ENCODE measurements at places on chromosomes 5 and 9. TPM values are rescaled to one million over a fixed set of nuclear protein-coding genes. Genes with fewer than 3 reads are reported as not detected.

Gene HSPA5
- 1,101 TPM for polyA plus RNA-seq

Gene ZNF483
- 0.22 TPM for polyA plus RNA-seq

Gene BNC2
- 0.69 TPM for polyA plus RNA-seq

Gene SLC34A1
- polyA plus RNA-seq, result not detected

Gene RGS7BP
- polyA plus RNA-seq, result 0.04 TPM

Gene ZNF462
- polyA plus RNA-seq, result 5.3 TPM

Gene GDF9
- polyA plus RNA-seq, result 0.27 TPM

Gene ACO1
- polyA plus RNA-seq, result 36.3 TPM

Gene PCDHA10
- polyA plus RNA-seq, result under 0.01 TPM

Gene HDAC3
- polyA plus RNA-seq, result 33.3 TPM

Gene IL33
- 12.4 TPM for polyA plus RNA-seq

Gene DMRTA1
- polyA plus RNA-seq, result 0.06 TPM

Gene KIF24
- 0.64 TPM for polyA plus RNA-seq

Gene MOB3B
- 0.95 TPM for polyA plus RNA-seq

Gene KCNV2
- not detected for polyA plus RNA-seq

Gene PHF24
- 0.06 TPM for polyA plus RNA-seq

Gene NPR3
- polyA plus RNA-seq, result 9.8 TPM

Gene SPINK1
- 29.0 TPM for polyA plus RNA-seq

Gene SHISAL2B
- polyA plus RNA-seq, result not detected

Gene FOXD4L5
- not detected for polyA plus RNA-seq

Gene PRR7
- 1.5 TPM for polyA plus RNA-seq

Gene GKAP1
- polyA plus RNA-seq, result 20.9 TPM

Gene DRD1
- not detected for polyA plus RNA-seq

Gene NDUFB6
- polyA plus RNA-seq, result 89.2 TPM

Gene SOHLH1
- not detected for polyA plus RNA-seq

Gene HCN1
- 0.43 TPM for polyA plus RNA-seq

Gene WDR38
- 0.15 TPM for polyA plus RNA-seq

Gene CAMK4
- 0.23 TPM for polyA plus RNA-seq

Gene FCN2
- polyA plus RNA-seq, result 0.19 TPM

Gene CNTNAP3
- 1.8 TPM for polyA plus RNA-seq

Gene ADAMTS16
- polyA plus RNA-seq, result not detected

Gene PCDHA11
- not detected for polyA plus RNA-seq

Gene TMEM8B
- 8.1 TPM for polyA plus RNA-seq

Gene PKD2L2
- 0.08 TPM for polyA plus RNA-seq

Gene ZFP62
- 13.6 TPM for polyA plus RNA-seq

Gene CDH9
- not detected for polyA plus RNA-seq

Gene PCDHGA2
- 3.6 TPM for polyA plus RNA-seq

Gene SLC4A9
- not detected for polyA plus RNA-seq

Gene DDX4
- polyA plus RNA-seq, result not detected

Gene SLC6A18
- not detected for polyA plus RNA-seq

Gene PDLIM4
- polyA plus RNA-seq, result 9.1 TPM

Gene OSMR
- polyA plus RNA-seq, result 14.2 TPM

Gene SPINK6
- polyA plus RNA-seq, result not detected

Data from heart left ventricle (tissue), 16 donors.